ENCODE measurements at places on chromosomes 4 and X.

GRCh38 chr4:150814873-150815272 is 200.2 kb downstream of the LRBA start:
- DNase-seq: no peak

GRCh38 chr4:90799895-90800294 is 672.7 kb downstream of the CCSER1 start:
- no peak for DNase-seq

DNA sequence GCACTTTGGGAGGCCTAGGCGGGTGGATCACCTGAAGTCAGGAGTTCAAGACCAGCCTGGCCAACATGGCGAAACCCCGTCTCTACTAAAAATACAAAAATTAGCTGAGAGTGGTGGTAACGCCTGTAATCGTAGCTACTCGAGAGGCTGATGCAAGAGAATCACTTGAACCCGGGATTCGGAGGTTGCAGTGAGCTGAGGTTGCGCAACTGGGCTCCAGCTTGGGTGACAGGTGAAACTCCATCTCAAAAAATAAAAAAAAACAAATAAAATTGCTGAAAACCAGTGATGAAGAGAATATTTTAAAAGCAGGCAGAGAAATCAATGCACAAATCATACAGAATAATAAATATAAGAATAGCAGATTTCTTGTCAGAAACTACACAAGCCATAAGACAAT is 129.3 kb downstream of the SLIT2 start:
- DNase-seq: no peak

DNA sequence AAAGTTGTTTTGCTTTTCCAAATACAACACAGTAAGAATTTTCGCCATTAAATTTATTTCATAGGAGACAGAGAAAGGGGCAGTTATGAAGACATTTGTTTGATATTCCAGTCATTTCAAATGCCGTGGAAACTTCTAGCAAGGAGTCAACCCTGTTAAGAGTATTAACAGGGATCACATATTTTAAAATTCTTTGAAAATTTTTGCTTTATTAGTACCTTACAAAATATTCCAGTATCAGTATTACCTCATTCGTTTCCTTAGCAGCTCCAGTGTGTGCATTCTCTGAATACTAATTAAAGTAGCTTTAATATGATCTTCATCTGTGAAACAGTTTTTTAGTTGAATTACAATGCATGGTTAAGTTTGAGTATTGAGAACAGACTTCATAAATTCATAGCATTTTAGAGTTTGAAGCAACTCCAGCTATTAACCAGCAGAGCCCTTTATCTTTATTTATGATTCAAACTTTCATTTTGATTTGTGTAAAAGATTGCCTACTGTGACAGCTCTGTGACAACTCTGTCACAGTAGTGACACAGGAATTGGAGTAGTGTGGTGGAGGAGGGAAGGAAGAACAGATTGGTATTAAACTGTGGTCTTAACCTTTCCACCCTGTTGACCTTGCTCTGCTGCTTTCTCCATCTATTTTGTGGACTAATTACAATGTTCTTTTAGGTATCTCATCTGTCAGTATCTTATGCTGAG is 86.3 kb downstream of the PDLIM5 start:
- no peak for DNase-seq

DNA sequence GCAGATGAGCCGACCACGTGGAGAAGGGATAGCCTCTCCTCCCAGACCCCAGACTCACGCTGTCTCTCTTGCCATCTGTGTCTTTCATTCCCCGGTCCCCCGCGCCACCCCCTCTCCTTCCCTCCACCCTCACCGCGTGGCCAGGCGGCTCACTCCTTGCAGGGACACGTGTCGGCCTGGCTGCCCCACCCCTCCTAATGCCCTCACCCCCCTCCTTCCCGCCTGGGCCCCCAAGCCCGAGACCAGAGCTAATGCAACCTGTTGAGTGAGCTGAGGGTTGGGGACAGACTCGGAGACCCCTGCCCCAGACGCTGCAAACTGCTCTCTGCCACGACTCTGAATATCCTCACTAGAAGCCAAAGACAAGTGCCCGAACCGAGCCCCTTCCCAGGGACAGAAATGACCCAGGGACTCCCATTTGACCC is 1.8 kb downstream of the SLC38A5 start:
- no peak for DNase-seq

DNA sequence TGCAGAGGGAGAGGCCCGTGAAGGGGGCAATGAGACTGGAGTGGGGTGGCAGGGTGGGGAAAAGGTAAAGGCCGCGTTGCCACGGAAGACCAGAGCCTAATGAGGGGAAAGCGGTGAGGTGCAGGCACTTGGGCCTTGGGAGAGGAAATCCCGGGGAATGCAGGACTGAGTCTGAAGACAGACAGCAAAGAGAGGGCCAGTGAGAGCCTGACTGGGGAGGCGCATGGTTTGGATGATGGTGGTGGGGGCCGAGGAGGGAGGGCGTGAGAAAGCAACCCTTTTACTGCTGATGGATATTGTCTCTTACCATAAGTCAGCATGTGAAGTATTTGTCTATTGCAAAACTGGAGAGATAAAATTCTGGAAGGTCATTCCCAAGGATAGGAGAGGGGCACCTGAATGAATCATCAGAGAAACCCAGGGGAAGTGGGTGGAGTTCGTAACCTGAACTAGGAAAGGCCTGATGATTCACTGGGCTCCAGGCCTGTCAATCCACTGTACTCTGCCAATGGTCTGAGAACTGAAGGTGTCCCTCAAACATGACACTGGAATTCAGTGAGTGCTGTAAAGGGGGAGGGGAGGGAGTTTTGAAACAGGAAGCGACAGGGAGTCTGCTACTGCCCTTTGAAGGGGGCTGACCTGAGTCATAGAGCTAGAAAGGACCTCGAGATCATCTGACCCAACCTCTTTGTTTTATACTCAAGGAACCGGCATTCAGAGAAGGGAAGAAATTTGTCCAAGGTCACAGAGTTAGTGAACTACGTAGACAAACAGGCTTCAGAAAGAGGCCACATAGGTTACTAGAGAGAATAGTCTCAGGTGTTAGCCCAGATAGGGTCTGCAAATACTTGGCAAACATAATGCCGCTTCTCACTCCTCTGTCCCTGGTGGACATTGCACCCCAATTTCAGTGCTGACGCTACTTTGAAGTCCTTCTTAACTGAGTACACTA is 52.2 kb downstream of the NALF2 start:
- no peak for DNase-seq

- no peak for DNase-seq
Observed at GRCh38 chr4:73051625-73052024, 17.9 kb downstream of the COX18 start.

DNA sequence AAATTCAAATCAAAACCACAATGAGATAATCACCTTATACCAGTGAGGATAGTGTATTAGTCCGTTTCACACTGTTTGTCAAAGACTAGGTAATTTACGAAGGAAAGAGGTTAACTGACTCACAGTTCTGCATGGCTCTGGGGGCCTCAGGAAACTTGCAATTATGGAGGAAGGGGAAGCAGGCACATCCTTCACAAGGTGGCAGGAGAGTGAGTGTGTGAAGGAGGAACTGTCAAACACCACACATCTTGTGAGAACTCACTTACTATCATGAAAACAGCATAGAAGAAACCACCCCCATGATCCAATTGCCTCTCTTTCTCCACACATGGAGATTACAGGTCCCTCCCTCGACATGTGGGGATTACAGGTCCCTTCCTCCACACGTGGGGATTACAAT is 54.7 kb upstream of the TRPC5 start:
- no peak for DNase-seq

GRCh38 chr4:23866450-23867075 is 23.3 kb downstream of the PPARGC1A start:
- DNase-seq: no peak

- no peak for DNase-seq
Observed at GRCh38 chrX:48306175-48306574, 50.3 kb downstream of the SSX3 start.

DNA sequence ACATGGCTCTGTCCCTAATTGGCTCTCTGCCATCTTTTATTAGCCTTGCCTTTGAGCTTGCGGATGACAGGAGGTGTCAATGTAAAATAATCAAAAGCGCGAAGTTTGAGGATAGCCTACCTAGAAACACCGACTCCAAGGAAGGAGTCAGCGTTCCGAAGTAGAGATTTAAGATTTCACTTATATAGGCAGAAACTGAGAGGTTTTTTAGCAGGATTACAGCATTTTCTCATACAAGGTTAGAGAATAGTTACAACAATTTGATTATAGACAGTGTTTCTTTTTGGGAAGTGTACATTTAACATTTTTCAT is 499 bp upstream of the NFXL1 start:
- no peak for DNase-seq

GRCh38 chr4:159765382-159765781 is 662.5 kb downstream of the RAPGEF2 start:
- no peak for DNase-seq

- no peak for DNase-seq
Observed at GRCh38 chr4:149489321-149489720, 326.3 kb downstream of the IQCM start.
